ENCODE measurements at places on chromosomes 5 and 9.

DNA sequence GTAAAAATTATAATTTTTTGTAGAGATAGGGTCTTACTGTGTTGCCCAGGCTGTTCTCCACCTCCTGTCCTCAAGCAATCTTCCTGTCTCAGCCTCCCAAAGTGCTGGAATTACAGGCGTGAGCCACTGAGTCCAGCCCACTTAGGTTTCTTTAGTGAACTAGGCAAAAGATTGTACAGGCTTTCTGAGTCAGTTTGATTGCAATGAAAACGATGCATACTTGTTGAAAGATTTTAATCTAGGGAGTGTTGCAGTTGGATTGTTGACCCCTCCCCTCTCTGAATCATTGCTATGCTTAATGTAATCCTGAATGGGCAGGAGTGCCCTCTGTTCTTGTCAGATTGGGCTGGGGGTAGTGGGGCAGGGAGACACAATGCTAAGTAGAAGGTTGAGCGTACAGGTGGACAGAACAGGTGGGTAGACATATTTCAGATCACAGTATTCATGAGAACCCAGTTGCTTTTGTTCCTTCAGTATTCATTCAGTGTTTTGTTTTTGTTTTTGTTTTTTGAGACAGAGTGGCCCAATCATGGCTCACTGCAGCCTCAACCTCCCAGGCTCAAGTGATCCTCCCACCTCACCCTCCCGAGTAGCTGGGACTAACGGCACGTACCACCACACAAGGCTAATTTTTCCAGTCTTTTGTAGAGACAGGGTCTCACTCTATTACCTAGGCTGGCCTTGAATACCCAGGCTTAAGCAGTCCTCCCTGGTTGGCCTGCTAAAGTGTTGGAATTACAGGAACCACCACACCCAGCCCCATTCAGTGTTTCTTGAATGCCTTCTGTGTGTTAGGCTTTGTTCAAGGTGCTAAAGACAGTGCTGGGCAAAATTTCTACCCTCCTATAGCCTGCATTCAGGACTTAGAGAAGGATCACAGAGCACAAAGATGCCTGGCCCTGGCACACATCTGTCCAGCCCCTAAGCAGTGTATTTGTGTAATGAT, 70.1 kb downstream of the KIAA1958 start:
- no peak for DNase-seq

- DNase-seq = no peak
These were observed 5.1 kb upstream of the SPIN1 start for GRCh38 chr9:88383176-88383575.

DNA sequence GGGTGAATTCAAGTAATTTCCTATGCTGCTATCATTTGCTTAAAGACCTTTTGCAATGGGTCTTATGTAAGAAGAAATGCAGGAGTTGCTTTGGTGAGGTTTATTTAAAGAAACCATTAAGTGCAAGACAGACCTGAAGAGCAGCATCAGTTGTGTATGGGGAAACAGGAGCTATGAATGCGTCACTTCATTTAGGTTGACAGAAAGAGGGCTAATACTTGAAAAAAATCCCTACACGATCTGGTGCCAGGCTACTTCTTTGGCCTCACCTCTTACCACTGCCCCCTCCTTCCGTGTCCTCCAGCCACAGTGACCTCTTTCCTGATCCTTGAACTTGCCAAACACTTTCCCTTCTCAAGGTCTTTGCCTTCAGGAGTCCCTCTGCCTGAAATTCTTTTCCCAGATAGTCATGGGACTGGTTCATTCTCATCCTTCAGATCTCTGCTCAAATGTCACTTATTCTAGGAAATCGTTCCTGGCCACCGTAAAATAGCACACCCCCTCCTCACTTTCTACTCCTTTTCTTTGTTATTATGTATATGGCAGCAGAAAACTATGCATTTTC, 1.4 kb upstream of the JAK2 start:
- no peak for DNase-seq

GRCh38 chr5:38455796-38456330, 100.6 kb downstream of the LIFR start:
- no peak for DNase-seq

GRCh38 chr9:14313951-14314423, at the start of gene NFIB:
Gene NFIB, minus strand, starts transcription at chr9:14314141. Its CDS starts 630 bp downstream, at chr9:14313511.
- no peak for DNase-seq

- no peak for DNase-seq
These were observed 237.7 kb downstream of the SYK start for GRCh38 chr9:91039125-91039834.

GRCh38 chr9:137244486-137245449, 3.7 kb downstream of the TUBB4B start:
- DNase-seq = peak; percentile 52

DNA sequence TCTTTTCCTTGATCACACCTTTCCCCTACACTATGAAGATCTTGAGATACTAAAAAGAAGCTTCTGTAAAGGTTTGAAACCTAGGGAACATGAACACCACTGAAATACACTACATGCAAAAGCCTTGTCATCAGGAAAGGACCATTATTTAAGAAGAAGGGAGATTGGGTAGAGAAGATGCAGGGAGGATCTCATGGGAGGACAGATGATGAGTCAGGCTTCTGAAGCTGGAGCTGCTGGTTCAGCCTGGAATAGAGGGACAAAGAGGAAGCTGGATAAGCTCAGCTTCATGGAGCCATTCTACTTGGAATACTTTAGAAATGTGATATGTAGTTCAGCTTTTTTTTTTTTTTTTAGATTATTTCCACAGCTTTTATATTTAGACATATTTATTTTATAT, 169.8 kb downstream of the MAN2A1 start:
- no peak for DNase-seq

GRCh38 chr5:130385656-130386055, 481.4 kb downstream of the CHSY3 start:
- DNase-seq = no peak

DNA sequence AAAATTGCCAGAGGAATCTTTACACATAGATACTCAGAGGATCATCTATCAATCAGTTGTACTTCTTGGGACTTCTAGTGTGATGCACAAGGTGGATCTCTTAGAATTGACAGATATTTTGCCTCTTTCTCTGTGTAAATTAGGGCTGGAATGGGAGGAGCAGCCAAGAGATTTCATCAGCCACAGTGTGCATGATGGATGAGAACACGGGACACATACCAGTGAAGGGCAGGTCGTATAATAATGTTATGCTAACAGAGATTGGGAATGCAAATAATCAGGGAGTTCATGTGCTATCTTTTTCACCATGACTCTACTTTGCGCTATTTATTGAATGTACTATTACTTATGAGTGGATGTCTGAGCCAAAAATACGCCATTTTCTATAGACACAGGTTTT, 43.3 kb upstream of the ISOC1 start:
- no peak for DNase-seq

DNA sequence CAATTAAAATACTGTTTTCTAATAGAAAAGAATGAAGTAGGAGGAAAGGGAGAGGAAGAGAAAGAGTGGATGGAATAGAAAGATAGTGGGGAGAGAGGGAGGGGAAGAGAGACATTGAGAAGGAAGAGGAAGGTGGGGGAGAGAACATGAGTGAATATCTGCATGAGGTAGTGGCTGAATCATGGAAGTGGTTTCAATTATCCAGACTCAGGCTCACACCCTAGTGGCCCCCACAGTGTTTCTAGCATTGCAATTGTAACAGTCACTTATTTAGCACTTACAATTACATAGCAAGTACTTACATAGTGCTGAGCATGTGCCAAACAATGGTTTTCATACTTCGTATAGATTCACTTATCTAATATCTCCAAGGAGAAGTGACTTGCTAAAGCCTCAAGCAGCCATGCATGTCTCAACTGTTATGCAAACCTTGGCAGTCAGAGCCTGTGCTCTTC, 72.7 kb downstream of the CAST start:
- DNase-seq = no peak

- DNase-seq = no peak
These were observed 11.2 kb downstream of the SH3RF2 start for GRCh38 chr5:145947581-145947980.

- DNase-seq = no peak
These were observed 302.4 kb downstream of the NR3C1 start for GRCh38 chr5:143101121-143101520.

- DNase-seq = no peak
These were observed 33.1 kb upstream of the GHR start for GRCh38 chr5:42390115-42390514.

DNA sequence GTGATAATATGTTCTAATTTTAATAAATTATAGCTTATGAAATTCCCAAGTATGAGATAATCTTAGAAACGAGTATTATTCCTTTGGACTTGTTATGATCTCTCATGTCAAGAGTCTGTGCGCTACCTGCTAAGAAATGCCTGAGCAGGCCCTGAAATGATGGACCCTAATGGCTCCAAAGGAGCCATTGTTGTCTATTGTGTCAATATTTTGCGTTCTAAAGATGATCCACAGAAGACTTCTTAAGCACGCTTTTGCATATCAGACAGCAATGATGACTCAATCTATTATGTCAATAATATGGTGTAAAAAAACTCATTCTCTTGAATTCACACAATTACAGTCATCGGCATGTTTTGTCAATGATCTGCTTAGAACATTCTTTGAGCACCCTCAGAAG, 306.1 kb downstream of the KIAA0825 start:
- no peak for DNase-seq

DNA sequence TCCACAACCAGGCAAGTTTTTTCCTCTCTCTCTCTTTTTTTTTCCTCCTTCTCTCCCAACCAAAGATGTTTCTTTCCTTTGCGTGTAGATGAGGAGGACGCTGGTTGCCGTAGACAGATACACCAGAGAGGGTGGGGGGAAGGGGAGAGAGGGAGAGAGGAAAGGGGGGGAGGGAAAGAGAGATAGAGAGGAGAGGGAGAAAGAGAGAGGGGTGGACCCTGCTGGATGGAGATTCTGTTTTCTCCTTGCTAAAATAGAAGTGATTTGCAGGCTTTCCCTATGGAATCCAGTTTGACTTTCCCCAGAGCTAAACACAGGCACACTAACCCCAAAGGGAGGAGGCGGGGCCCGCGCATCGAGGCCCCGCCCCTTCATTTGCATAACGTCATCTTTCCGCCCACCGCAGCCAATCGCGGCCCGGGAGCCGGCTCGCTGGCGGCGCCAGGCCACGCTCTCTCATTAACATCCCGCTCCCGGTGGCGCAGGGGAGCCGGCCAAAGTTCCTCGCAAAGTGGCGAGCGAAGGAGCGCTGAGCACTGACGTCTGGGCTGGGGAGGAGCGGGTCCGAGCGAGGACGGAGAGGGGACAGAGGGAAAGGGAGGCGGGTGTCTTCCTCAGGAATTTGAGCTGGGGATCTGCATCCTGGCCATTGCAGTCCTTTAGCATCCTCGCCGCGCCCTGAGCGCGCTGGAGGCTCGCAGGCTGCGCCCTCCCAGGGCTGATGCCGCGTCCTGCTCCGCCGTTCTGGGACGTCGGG, 487 bp upstream of the EBF1 start:
- DNase-seq = peak; percentile 68

Measured in NCI-H2081 treated with DMSO at 0.1 percent for 48 hours (cell line).